ENCODE measurements at places on chromosomes 1 and 21. TPM values are rescaled to one million over a fixed set of nuclear protein-coding genes. Genes with fewer than 3 reads are reported as not detected.
A peak's percentile ranks its signal among the peaks of the same experiment; 100 is the strongest.

GRCh38 chr1:18727956-18728355, 97.3 kb downstream of the PAX7 start:
- no peak for DNase-seq
- peaks cover 10% of the 10 kb centered on the region for H3K4me1 ChIP-seq
- no peak overlapping the region for H3K27ac ChIP-seq
- no peaks in the 10 kb centered on the region for H3K36me3 ChIP-seq
- no peak overlapping the region for H3K4me3 ChIP-seq

DNA sequence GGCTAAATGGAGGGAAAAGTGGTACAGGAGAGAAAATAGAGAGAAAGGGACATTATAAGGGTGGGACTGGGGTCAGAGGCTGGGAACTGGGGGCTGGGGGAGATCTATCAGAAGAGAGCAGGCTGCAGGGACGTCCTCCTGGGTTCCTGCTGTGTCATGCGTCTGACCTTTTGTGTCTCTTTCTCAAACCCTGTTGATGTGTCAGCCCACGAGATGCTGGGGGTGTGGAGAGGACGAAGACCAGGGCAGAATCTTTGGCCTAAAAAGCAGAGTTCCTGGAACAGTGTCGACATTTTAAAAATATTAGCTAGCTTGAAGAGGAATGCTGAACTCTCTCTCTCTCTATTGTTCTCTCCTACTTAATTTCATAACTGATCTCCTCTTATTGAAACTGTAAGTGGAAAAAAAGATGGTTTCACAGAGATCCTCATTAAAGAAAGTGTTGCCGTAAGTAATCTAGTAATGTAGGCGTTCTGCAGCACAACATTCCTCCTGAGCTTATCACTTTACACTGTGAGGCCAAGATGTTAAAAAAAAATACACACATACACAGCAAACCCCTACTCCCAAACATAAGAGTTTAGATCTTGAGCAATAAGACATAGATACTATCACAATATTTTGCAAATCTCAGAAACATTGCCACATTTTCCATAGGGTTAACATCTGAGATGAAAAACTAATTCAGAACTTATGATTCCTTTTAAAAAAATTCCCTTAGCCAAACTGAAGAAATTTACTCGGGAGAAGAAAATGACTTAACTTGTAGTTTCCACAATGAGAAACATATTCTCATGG, 52.6 kb downstream of the RUNX1 start:
- no peak overlapping the region for H3K27ac ChIP-seq
- no peak overlapping the region for H3K4me3 ChIP-seq
- DNase-seq, result peak; percentile 9

HDGF gene
- 148 TPM for total RNA-seq

DNA sequence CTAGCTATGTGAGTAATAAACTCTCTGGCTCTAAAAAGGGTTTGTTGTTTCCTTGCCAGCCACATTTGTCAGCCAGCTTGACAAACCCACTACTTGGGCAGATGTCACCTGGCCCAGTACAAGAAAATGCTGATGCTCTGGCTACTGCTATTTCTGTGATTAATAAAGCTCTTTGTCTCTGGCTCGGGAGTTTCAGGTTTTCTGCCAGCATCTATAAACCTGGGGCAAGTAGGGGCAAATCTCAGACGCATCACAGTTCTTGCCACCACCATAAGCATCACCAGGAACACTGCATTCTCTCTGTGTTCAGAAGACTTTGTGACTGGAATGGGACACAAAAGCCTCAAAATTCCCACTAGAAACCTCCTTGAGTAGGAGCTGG, 2.5 kb downstream of the ITLN2 start:
- H3K36me3 ChIP-seq, result no peaks in the 10 kb centered on the region
- no peaks in the 10 kb centered on the region for H3K27me3 ChIP-seq
- no peak overlapping the region for H3K27ac ChIP-seq
- H3K4me3 ChIP-seq, result no peak overlapping the region

DNA sequence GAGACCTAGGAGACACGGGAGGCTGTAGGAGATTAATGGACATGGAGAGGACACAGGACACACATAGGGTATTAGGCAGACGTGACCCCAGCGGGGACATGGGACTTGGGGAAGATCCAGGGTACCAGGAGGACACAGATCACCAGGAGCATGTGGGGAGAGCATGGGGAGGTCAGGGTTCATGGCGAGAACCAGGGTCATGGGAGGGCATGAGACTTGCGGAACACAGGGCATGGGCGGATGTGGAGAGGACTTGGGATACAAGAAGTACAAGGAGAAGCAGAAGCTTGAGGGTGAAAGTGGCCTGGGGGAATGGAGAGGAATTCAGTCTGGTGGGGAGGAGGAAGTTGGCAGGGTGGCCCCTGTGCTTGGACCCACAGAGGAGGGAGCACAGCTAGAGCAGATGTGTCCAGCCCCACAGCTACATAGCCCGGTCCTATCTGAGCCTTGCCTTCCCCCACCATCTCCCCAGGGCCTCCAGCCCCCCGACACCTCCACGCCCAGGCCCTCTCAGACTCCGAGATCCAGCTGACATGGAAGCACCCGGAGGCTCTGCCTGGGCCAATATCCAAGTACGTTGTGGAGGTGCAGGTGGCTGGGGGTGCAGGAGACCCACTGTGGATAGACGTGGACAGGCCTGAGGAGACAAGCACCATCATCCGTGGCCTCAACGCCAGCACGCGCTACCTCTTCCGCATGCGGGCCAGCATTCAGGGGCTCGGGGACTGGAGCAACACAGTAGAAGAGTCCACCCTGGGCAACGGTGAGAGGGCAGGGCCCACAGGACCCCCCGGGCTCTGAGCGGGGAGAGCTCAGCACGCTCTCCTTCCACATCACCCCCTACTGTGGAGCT, 12.1 kb downstream of the TIE1 start:
- H3K27me3 ChIP-seq, result no peaks in the 10 kb centered on the region
- H3K4me3 ChIP-seq, result no peak overlapping the region
- H3K36me3 ChIP-seq, result no peaks in the 10 kb centered on the region
- peaks cover 5% of the 10 kb centered on the region for H3K4me1 ChIP-seq

SPRR2G gene
- not detected for total RNA-seq

GRCh38 chr21:45818904-45819285, 162.7 kb upstream of the COL6A1 start:
- H3K4me3 ChIP-seq, result no peak overlapping the region
- H3K36me3 ChIP-seq, result no peaks in the 10 kb centered on the region
- no peak for DNase-seq
- H3K27me3 ChIP-seq, result no peaks in the 10 kb centered on the region

GRCh38 chr1:180527101-180527669, 24.8 kb upstream of the ACBD6 start:
- DNase-seq, result no peak
- no peaks in the 10 kb centered on the region for H3K27me3 ChIP-seq
- H3K4me1 ChIP-seq, result no peaks in the 10 kb centered on the region
- H3K4me3 ChIP-seq, result no peak overlapping the region

ESPN gene
- total RNA-seq, result not detected

CCDC181 gene
- total RNA-seq, result 0.63 TPM

- no peaks in the 10 kb centered on the region for H3K4me1 ChIP-seq
- H3K4me3 ChIP-seq, result no peak overlapping the region
- no peaks in the 10 kb centered on the region for H3K27me3 ChIP-seq
- H3K36me3 ChIP-seq, result no peaks in the 10 kb centered on the region
- no peak for DNase-seq
Observed at GRCh38 chr1:158691907-158692306, 5.4 kb upstream of the SPTA1 start.

GRCh38 chr1:43779805-43780403, 72.6 kb downstream of the ST3GAL3 start:
- no peaks in the 10 kb centered on the region for H3K36me3 ChIP-seq
- H3K4me1 ChIP-seq, result no peaks in the 10 kb centered on the region
- no peaks in the 10 kb centered on the region for H3K27me3 ChIP-seq

GRCh38 chr1:43557744-43558245, 27.1 kb downstream of the PTPRF start:
- no peaks in the 10 kb centered on the region for H3K36me3 ChIP-seq
- peaks cover 35% of the 10 kb centered on the region for H3K4me1 ChIP-seq
- H3K4me3 ChIP-seq, result no peak overlapping the region
- H3K27me3 ChIP-seq, result no peaks in the 10 kb centered on the region
- no peak overlapping the region for H3K27ac ChIP-seq

SKI gene
- 41.0 TPM for total RNA-seq

DNA sequence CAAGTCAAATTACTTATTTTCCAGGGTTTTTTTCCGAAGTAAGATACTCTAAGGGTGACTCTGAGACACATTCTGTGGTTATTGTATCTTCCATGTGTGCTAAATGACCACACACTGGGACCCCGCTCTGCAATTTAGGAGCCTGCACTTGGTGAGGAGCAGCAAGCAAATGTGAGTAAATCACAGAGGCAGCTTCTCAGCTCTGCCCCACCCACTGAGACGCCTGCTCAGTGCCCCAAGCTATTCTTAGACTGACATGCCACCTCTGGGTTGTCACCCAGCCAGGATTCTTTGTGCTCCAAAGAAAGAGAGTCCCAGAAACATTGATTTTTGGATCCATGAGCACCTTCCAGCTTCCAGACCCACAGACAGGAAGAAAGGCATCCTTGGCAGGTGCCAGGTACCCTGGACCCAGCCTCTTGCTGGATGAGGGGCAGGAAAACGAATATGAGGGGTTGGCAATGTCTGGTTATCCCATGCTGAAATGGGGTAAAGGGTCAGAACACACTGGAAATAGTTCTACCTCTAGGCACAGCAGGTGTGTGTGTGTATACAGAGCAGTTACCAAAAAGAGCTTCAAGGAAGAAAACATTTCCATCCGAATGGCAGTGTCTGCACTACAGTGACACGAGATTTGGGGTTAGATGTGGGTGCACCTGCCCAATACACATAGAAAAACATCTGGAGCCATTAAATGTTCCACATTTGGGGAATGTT, 41.2 kb downstream of the TNR start:
- no peak for DNase-seq
- no peaks in the 10 kb centered on the region for H3K27me3 ChIP-seq
- no peaks in the 10 kb centered on the region for H3K4me1 ChIP-seq
- H3K4me3 ChIP-seq, result no peak overlapping the region
- H3K27ac ChIP-seq, result no peak overlapping the region

- no peaks in the 10 kb centered on the region for H3K27me3 ChIP-seq
- no peak for DNase-seq
- H3K4me1 ChIP-seq, result no peaks in the 10 kb centered on the region
- no peaks in the 10 kb centered on the region for H3K36me3 ChIP-seq
- no peak overlapping the region for H3K4me3 ChIP-seq
Observed at GRCh38 chr1:68777851-68778250, 281.0 kb upstream of the DEPDC1 start.

DNA sequence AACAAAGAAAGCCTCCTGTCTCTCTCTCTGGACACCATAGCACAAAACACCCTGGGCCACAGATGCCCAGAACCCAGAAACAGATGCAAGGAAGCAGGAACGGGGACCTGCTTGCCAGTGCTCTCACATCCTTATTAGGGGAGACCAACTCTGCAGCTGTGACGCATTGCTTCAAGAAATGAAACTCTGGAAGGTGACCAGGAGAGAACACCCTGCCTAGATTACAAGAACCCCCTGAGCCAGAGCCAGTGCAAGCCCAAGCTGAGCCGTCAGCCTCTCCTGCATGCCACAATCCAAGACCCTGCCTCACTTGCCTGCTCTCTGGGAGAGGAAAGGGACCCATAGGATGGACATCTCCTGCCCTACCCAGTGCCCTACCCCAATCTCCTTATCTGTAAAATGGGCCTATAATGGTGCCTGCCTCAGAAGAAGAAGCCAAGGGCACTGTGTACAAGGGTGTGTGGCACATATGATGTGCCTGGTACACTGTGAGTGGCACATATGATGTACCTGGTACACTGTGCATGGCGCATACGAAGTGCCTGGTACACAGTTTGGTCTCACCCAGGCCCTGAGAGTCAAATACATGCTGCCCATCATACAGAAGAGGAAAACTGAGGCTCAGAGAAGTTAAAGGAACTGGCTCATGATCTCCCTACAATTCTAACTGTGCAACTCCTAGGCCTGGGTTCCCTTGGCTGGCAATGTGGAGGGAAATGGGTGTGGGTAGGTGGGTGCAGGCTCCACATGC, 16.8 kb upstream of the FAM131C start:
- DNase-seq, result no peak
- H3K4me1 ChIP-seq, result peaks cover 7% of the 10 kb centered on the region
- no peak overlapping the region for H3K4me3 ChIP-seq
- no peaks in the 10 kb centered on the region for H3K27me3 ChIP-seq

TSPEAR gene
- 0.27 TPM for total RNA-seq

GRCh38 chr1:192395211-192395610, 78.4 kb downstream of the RGS21 start:
- no peaks in the 10 kb centered on the region for H3K27me3 ChIP-seq
- DNase-seq, result no peak

- H3K27ac ChIP-seq, result no peak overlapping the region
- H3K27me3 ChIP-seq, result no peaks in the 10 kb centered on the region
- no peak overlapping the region for H3K4me3 ChIP-seq
- H3K36me3 ChIP-seq, result no peaks in the 10 kb centered on the region
Observed at GRCh38 chr21:32710069-32710784, 17.6 kb downstream of the SYNJ1 start.

PALMD gene
- total RNA-seq, result 13.6 TPM

DNA sequence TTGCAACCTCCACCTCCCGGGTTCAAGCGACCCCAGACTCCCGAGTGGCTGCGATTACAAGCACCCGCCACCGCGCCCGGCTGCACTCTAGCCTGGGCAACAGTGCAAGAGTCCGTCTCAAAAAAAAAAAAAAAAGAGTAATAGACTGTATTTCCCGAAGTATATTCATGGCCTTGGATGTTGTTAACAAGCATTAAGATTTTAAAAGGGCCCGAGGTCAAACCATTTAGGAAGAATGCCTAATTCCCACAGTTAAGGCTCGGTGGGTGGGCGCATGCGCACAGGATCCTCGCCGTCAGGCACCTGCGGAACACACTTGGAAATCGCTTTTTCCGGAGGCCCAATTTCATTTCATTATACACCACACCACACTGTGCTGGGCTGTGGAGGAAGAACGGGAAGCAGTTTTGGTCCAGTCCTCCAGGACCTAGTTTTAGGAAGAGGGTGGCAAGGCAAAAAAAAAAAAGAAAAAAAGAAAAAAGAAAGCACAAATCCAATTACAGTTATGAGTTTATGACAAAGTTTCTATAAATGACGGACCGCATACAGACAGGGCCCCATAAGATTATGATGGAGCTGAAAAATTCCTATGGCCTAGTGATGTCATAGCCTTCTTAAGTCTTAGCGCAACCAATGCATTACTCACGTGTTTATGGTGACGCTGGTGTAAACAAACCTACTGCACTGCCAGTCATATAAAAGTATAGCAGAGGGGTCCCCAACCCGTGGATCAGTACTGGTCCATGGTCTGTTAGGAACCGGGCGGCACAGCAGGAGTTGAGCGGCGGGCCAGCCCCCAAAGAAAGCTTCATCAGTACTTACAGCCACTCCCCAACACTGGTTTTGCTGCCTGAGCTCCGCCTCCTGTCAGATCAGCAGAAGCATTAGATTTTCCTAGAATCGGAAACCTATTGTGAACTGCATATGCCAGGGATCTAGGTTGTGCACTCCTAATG, 38.2 kb downstream of the H3-3A start:
- no peak overlapping the region for H3K27ac ChIP-seq
- H3K4me1 ChIP-seq, result no peaks in the 10 kb centered on the region
- peak overlapping the region; percentile 15 for H3K4me3 ChIP-seq
- no peaks in the 10 kb centered on the region for H3K36me3 ChIP-seq

LCE1B gene
- total RNA-seq, result not detected

ATXN7L2 gene
- 8.1 TPM for total RNA-seq

SNX7 gene
- 27.1 TPM for total RNA-seq

GRCh38 chr1:215201283-215201682, 118.7 kb downstream of the KCNK2 start:
- no peak overlapping the region for H3K27ac ChIP-seq
- no peak overlapping the region for H3K4me3 ChIP-seq
- no peak for DNase-seq
- H3K36me3 ChIP-seq, result no peaks in the 10 kb centered on the region
- no peaks in the 10 kb centered on the region for H3K4me1 ChIP-seq

MTARC1 gene
- 73.1 TPM for total RNA-seq

NR1I3 gene
- total RNA-seq, result not detected

GRHL3 gene
- total RNA-seq, result not detected

ESRRG gene
- total RNA-seq, result 24.8 TPM

All from thyroid gland (tissue), 4 donors.